ENCODE measurements at places on chromosomes 6 and 20.

DNA sequence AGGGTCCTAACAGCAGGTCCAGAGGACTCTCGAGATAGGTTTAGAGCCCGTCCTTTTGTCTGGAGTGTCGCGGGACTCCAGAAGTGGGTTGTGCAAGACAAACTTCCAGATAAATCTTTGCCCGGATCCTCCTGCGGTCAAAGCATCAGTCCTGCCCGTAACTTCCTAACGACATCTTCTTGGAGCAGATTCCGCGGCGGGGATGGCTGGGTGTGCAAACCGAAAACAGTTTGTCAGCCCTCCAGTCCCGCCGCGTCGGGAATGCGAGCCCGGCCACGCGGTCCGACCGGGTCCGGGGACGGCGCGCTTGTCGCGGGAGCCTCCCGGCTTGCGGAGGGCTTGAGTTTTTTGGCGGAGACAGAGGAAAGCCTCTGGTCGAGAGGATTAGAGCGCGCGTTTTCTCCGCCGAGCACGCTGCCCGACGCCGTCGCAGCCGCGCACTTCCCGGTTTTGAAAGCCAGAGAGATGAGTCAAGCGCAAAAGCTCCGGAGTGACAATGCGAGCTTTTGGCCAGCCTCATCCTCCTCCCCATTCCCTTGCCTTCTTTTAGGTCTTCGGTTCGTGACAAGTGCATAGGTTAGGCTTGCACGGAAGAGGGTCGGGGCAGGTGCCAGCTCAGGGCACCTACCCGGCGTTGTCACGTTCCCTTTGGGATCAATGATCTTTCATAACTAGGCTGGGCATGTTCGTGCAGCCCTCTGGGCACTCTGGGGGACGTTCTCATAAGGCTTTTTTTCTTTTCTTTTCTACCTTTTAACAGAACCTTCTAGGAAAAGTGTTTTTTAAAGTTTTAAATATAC lies 91.3 kb upstream of the PRDM1 start:
- peak overlapping the region; percentile 96 for H3K4me3 ChIP-seq
- peak; percentile 34 for DNase-seq
- H3K4me1 ChIP-seq: peaks cover 34% of the 10 kb centered on the region
- H3K36me3 ChIP-seq: peaks cover 2% of the 10 kb centered on the region
- peaks cover 25% of the 10 kb centered on the region for H3K27me3 ChIP-seq

DNA sequence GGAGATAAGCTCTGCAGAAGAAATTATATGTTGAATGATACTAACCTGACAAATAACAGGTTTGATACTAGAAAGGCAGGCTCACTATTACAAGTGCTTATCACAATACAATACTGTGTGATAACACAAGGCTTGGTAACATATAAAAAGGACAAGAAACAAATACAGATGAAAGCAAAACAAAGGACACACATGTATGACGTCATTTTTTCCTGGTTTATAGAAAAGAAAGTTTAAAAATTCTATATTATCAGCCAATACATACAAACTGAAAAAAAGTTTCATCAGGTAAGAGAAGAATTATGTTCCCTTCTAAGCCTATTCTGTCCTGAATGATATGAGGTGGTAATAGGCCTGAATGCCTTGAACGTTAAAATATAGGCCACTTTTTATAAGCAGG lies 32.3 kb upstream of the MCM9 start:
- peak overlapping the region; percentile 6 for H3K27ac ChIP-seq
- no peaks in the 10 kb centered on the region for H3K27me3 ChIP-seq
- no peak for DNase-seq
- H3K4me1 ChIP-seq: peaks cover 3% of the 10 kb centered on the region
- no peak overlapping the region for H3K4me3 ChIP-seq
- peaks cover 2% of the 10 kb centered on the region for H3K36me3 ChIP-seq

- H3K27me3 ChIP-seq: peaks cover 80% of the 10 kb centered on the region
- peak overlapping the region; percentile 45 for H3K27ac ChIP-seq
- peaks cover 20% of the 10 kb centered on the region for H3K4me1 ChIP-seq
- no peak for DNase-seq
- H3K36me3 ChIP-seq: peaks cover 6% of the 10 kb centered on the region
These were observed 11.9 kb downstream of the VSTM2L start for GRCh38 chr20:37914672-37915433.

- H3K27ac ChIP-seq: no peak overlapping the region
- H3K27me3 ChIP-seq: no peaks in the 10 kb centered on the region
- DNase-seq: no peak
- H3K36me3 ChIP-seq: peaks cover 2% of the 10 kb centered on the region
- peaks cover 15% of the 10 kb centered on the region for H3K4me1 ChIP-seq
- H3K4me3 ChIP-seq: no peak overlapping the region
These were observed 161.0 kb downstream of the TSHZ2 start for GRCh38 chr20:53133125-53133524.

GRCh38 chr6:101652079-101652478 lies 258.6 kb downstream of the GRIK2 start:
- no peaks in the 10 kb centered on the region for H3K4me1 ChIP-seq
- H3K27ac ChIP-seq: no peak overlapping the region
- DNase-seq: no peak
- no peak overlapping the region for H3K4me3 ChIP-seq
- no peaks in the 10 kb centered on the region for H3K27me3 ChIP-seq

- H3K36me3 ChIP-seq: peaks cover 9% of the 10 kb centered on the region
- H3K27me3 ChIP-seq: no peaks in the 10 kb centered on the region
- peaks cover 55% of the 10 kb centered on the region for H3K4me1 ChIP-seq
- peak; percentile 60 for DNase-seq
- H3K4me3 ChIP-seq: peak overlapping the region; percentile 93
These were observed 6.9 kb upstream of the OSER1 start for GRCh38 chr20:44217342-44218092.

DNA sequence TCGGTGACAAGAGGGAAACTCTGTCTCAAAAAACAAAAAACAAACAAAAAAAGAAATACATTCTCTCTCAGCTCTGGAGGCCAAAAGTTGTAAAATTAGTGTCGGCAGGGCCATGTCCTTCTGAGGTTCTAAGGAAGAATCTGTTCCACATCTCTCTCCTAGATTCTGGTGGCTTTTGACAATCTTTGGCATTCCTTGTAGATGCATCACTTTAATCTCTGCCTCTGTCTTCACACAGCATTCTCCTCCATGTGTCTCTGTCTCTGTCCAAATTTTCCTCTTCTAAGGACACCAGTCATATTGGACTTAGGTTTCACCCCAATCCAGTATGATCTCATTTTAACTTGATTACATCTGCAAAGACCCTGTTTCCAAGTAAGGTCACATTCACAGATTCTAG lies 9.1 kb downstream of the PPP2R5D start:
- no peaks in the 10 kb centered on the region for H3K27me3 ChIP-seq
- peaks cover 3% of the 10 kb centered on the region for H3K36me3 ChIP-seq
- peak overlapping the region; percentile 81 for H3K27ac ChIP-seq
- DNase-seq: no peak

DNA sequence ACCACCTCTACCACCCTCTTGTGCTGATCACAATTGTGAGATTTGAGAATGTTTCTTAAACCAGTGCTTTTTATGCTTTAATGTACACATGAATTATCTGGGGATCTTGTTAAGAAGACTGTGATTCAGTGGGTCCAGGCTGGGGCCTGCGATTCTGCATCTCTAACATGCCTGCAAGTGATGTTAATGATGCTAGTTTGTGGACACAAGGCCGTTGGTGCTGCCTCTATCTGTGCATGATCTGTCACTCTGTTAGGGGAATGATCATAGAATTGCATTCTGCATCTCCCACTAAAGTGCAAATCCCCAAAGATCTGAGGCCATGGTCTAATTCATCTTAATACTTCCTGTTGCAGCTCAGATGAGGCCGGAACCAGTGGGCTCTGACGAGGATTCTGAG lies 746.5 kb downstream of the PTPRT start:
- H3K27me3 ChIP-seq: no peaks in the 10 kb centered on the region
- DNase-seq: no peak
- no peaks in the 10 kb centered on the region for H3K36me3 ChIP-seq
- no peak overlapping the region for H3K4me3 ChIP-seq
- no peaks in the 10 kb centered on the region for H3K4me1 ChIP-seq

- no peak overlapping the region for H3K4me3 ChIP-seq
- no peak for DNase-seq
- H3K4me1 ChIP-seq: peaks cover 5% of the 10 kb centered on the region
- peaks cover 12% of the 10 kb centered on the region for H3K36me3 ChIP-seq
- H3K27me3 ChIP-seq: no peaks in the 10 kb centered on the region
- no peak overlapping the region for H3K27ac ChIP-seq
These were observed 93.4 kb downstream of the MBOAT1 start for GRCh38 chr6:20118892-20119291.

GRCh38 chr6:169852504-169853195 lies 101.2 kb downstream of the ERMARD start:
- H3K36me3 ChIP-seq: no peaks in the 10 kb centered on the region
- H3K4me3 ChIP-seq: no peak overlapping the region
- no peak overlapping the region for H3K27ac ChIP-seq
- no peak for DNase-seq
- H3K4me1 ChIP-seq: no peaks in the 10 kb centered on the region
- H3K27me3 ChIP-seq: peaks cover 20% of the 10 kb centered on the region

GRCh38 chr6:106397431-106397830 lies 36.9 kb downstream of the CRYBG1 start:
- H3K27me3 ChIP-seq: peaks cover 47% of the 10 kb centered on the region
- H3K36me3 ChIP-seq: peaks cover 3% of the 10 kb centered on the region
- H3K4me3 ChIP-seq: no peak overlapping the region
- H3K4me1 ChIP-seq: peaks cover 2% of the 10 kb centered on the region

GRCh38 chr20:62499758-62500236 lies 24.0 kb upstream of the GATA5 start:
- H3K4me1 ChIP-seq: peaks cover 21% of the 10 kb centered on the region
- peak overlapping the region; percentile 29 for H3K27ac ChIP-seq
- H3K4me3 ChIP-seq: no peak overlapping the region
- H3K27me3 ChIP-seq: no peaks in the 10 kb centered on the region
- no peaks in the 10 kb centered on the region for H3K36me3 ChIP-seq

DNA sequence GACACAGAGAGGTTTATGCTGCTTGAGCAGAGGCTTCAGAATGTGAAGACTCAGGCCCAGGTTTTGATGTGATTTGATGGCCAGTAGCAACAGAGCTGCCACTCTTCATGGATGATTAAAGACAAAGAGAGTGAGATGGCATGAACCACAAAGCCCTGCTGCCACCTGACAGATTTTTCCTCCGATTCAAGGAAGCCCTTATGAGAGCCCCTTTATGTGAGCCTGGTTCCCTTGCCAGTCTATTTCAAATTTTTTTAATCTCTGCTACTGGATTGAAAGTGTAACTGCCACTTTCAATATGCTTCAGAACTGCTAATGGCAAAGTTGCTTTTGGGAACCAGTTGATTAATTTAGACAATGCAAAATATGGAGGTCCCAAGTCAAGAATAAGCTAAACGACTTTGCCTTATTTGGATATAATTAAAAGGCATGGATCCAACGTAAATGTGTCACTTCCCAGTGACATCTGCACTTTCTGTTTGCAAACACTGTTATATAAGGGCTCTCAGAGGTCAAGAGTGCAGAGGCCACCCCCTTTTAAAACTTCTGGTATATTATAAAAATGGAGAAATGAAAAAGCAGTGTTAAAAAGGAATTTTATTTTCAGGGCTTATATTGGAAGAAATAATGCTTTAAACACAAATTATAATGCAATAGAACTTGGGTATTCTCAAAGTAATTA lies 238.9 kb upstream of the FLRT3 start:
- H3K4me1 ChIP-seq: no peaks in the 10 kb centered on the region
- no peaks in the 10 kb centered on the region for H3K36me3 ChIP-seq
- no peak for DNase-seq
- no peak overlapping the region for H3K27ac ChIP-seq

DNA sequence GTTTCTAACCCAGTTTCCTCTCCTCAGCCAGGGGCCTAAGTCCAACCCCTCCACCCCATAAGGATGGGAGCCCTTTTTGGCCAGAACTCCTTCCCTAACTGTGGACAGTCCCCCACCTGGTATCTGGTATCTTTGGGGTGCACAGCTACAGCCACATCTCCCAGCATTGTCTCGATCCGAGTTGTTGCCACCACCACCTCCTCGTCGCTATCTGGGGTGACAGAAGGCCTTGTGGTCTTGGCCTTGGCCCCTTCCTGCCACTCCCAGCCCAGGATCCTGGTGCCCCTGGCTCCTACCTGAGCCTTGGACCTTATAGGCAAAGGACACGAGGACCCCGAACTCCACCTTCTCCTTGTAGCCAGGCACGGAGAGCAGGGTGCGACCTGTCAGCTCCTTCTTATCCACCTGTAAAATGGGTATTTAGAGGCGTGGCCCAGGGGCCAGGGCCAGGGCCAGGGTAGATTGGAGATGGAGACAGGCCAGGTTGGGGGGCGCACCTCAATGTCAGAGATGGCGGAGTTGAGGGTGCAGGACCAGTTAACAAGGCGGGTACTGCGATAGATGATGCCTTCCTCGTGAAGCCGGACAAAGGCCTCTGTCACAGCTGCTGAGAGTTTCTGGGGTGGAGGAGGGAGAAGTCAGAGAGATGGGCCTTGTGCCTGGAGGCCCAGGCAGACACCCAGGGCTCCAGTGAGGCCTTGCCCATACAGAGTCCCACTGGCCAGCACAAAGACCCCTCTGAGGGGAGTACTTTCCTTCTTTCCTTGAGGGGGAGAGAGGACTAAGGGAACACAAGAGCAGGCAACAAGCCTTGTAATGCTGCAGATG lies 7.2 kb upstream of the VWA7 start:
- H3K4me1 ChIP-seq: peaks cover 5% of the 10 kb centered on the region
- H3K4me3 ChIP-seq: no peak overlapping the region
- H3K27ac ChIP-seq: no peak overlapping the region
- DNase-seq: no peak
- peaks cover 3% of the 10 kb centered on the region for H3K36me3 ChIP-seq

DNA sequence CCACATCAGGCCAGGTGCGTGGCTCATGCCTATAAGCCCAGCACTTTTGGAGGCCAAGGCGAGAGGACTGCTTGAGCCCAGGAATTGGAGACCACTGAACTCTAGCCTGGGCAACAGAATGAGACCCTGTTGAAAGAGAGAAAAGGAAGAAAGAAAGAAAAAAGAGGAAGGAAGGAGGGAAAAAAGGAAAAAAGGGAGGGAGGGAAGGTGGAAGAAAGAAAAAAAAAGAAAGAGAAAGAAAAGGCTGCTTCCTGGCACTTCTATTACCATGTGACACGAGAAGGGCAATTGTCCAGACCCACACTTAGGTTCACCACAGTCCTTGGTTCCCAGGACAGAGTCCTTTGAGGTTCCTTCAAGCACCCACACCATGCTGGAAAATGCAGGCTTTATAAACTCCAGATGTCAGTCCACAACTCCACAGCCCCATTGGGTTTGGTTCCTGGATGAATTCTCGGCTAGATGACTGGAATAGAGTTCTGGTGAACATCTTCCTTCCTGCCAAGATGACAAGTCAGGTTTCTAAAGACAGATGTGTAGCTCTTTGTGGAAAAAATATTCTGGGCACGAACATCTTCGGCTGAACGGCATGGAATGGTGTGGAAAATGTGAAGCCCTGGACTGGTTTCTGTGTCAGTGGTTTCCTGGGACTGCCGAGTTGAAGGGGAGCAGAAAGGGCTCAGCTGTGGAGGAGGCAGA lies 32.5 kb downstream of the NT5E start:
- H3K4me3 ChIP-seq: no peak overlapping the region
- no peak overlapping the region for H3K27ac ChIP-seq
- H3K27me3 ChIP-seq: peaks cover 22% of the 10 kb centered on the region
- DNase-seq: no peak
- peaks cover 2% of the 10 kb centered on the region for H3K36me3 ChIP-seq
